Stimulated activated CD4-positive, alpha-beta T cell treated with anti-CD3 and anti-CD28 coated beads, Interleukin-4, amount 100 ng/mL, for 48 hours (primary cell): ENCODE measurements at places on chromosomes 7 and 10.
A peak's percentile ranks its signal among the peaks of the same experiment; 100 is the strongest.

DNA sequence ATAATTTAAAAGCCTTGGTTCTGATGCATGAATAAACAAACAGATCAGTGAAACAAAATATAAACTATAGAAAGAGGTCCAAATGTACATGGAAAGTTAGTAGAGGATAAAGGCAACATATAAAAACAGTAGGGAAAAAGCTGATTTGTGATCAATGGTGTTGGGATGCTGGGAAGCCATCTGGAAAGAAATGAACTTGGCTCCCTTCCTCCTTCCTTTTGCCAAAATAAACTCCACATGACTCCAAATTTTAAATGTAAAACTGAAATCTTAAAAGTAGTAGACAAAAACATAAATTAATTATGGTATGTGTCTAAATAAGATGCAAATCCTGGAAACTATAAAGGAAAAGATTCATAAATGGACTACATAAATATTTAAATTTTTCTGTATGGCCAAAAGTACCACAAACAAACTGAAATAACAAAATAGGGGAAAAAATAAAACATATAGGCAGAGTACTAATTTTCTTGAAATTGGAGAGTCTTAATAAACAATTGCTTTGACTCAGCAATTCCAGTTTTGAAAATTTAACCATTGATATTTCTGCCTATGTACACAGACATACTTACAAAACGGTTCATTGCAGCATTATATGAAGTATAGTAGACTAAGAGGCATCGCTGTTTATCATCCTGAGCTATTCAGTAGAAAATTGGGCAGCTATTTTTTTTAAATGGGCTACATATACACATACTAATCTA, 77.0 kb upstream of the TRIM24 start:
- DNase-seq, result no peak

DNA sequence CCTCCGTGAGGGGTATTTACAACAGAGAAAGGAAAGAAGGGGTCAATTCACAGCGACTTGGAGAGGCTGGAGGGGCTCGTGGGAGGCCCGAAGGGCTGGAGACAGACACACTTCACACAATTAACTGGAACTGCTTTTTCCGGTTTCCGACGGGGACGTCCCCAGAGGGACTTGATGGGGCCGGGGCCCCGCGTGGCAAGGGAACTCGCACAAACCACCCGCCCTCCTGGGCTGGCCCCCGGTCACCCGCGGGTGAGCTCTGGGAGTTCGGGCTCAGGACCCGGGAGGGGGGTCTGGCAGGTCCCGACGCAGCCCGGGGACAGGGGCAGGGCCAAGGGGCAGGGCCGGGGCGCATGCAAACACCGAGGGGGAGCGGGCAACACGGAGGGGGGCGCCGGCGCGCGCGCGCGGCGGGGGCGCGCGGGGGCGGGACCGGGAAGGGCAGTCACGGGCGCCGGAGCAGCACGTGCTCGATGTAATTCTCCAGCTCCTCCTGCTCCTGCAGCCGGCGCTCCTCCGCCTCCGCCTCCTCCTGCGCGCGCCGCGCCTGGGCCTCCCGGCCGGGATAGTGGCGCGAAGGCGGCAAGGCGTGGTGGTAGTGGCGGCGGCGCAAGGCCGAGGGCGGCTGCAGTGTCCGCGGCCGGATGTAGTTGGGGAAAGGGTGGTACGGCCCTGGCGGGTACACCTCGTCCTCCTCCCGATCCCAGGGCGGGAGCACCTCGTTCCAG, 2.7 kb downstream of the VGF start:
- DNase-seq, result no peak

DNA sequence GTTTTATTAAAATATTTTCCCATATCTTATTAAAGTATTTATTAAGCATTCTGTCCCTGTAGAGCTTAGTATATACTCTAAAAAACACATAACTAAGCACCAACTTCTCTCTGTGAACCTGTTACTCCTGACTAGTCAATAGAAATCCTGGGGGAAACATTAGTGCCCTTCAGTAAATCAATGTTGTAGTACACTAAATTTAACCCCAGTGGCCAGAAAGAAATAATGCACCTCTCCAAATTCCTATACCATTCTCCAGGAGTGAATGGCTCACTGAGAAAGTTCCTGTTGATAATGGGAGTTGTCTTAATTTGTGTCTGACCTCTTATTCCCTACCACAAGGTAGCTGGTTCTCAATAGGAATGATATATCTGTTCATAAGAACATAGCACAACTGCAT, 188.2 kb downstream of the SEMA3D start:
- no peak for DNase-seq

GRCh38 chr10:7264313-7264756, 146.5 kb downstream of the SFMBT2 start:
- no peak for DNase-seq

DNA sequence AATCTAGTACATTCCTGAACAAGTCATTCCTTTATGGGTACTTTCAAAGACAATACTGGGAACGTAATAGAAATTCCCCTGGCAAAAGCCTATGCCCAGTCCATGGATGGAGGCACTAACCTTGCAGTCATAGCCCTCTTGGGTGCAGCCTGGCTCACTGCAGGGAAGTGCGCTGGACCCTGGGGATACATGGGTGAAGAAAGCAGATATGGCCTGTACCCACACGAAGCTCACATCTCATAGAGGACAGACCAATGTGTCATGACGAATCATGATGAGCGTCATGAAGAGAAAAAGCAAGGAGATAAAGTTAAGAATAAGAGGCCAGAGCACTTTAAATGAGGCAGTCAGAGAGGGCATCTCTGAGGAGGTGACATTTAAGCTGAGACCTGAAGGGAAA, 11.8 kb downstream of the PRLHR start:
- DNase-seq, result no peak

DNA sequence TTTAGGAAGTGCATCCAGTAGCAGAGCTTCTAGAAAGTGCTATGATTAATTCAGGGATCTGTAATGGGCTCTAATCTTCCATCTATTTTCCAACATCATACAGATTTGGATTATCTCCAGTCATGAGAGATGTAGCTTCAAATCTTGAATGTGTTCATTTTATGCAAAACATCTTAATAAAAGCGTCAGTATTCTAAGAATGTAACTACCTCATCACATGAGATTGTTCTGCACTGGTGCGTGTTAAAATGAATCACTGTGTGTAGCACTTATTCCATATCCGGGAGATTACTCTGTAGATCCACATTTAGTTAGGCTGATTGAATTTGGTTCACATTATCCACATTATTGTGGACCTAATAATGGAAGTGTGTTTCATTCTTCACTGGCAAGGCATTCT, 344.9 kb upstream of the CHRM2 start:
- no peak for DNase-seq

DNA sequence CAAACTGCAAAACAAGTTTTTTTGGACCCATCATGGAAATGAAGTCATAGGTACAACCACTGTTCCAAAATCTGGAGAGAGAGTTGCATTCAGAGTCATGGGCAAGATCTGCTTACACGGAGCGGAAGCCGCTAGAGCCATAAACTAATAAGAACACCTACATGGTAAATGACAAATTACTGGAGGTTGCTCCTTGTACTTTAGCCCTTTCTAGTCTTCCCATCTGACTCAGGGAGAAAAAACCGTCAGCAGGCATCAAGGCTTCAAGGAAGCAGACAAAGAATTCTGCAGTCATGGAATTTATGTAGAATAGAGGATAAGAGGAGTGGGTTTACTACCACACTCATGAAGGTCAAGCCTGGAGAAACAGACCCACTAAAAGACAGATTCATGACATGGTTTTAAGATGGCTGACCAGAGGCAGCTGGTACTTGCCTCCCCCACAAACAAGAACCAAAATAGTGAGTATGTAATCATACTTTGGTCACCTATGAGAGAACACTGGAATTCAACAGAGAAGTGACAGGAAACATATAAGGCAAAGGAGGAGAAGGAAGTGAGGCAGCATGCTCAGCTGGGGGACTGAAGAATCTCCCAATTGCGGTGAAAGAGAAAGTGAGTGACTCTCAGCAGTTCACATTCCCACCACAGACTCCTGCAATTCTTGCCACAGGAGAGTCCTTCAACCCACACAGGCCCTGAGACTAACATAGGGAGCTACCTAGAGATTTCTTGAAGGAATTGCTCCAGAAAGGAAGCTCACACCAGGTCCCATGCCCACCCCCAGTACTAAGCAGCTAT, 42.4 kb upstream of the ASAH2 start:
- no peak for DNase-seq

GRCh38 chr10:74156919-74157289, 5.9 kb downstream of the ADK start:
- no peak for DNase-seq

- no peak for DNase-seq
These were observed at the start of gene RGR for GRCh38 chr10:84244651-84245270. TSS of gene RGR (plus strand) at chr10:84245053. CDS start at chr10:84245091, 38 bp downstream.

- DNase-seq, result no peak
These were observed 170.2 kb downstream of the AKR1D1 start for GRCh38 chr7:138246428-138246827.

GRCh38 chr7:69457595-69458504, 140.4 kb upstream of the AUTS2 start:
- no peak for DNase-seq

GRCh38 chr7:46756996-46757395, 824.9 kb downstream of the TNS3 start:
- DNase-seq, result no peak

DNA sequence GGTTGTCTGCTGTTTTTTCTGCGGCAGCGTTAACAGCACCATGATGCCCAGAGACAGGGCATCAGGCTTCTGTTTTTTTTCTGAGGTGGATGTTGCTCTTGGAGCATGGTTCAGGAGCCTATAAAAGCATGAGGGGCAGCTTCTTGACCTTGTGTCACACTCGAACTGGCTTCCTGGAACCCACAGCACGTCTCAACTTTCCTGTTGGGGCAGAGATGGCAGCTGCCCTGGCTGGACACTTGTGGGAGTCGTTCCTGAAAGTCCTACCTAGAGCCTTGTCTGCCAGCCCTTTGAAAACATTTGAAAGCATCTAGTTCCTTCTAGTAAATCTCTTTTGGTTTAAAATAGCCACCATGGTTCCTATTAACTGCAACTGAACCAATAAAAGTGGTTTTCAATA, 28.9 kb upstream of the PRKAG2 start:
- no peak for DNase-seq

DNA sequence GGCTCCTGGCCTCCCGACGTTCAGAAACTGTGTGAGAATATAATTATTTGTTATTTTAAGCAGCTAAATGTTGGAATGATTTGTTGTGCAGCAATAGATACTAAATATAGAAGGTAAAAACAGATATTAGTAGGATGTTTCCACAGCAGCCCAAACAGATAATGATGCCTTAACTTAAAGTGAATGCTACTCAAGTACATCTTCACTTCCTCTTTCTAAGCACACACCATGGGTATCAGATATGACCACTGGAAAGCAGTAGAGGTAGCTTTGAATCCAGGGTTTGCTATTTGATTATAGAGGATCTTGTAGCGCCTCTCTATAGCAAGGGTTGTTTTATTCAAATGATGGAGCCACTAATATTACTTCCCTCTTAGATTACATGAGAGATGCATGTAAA, 38.2 kb upstream of the BET1 start:
- DNase-seq, result no peak

- DNase-seq, result peak; percentile 38
These were observed 121.3 kb downstream of the MYL10 start for GRCh38 chr7:101507791-101508252.

DNA sequence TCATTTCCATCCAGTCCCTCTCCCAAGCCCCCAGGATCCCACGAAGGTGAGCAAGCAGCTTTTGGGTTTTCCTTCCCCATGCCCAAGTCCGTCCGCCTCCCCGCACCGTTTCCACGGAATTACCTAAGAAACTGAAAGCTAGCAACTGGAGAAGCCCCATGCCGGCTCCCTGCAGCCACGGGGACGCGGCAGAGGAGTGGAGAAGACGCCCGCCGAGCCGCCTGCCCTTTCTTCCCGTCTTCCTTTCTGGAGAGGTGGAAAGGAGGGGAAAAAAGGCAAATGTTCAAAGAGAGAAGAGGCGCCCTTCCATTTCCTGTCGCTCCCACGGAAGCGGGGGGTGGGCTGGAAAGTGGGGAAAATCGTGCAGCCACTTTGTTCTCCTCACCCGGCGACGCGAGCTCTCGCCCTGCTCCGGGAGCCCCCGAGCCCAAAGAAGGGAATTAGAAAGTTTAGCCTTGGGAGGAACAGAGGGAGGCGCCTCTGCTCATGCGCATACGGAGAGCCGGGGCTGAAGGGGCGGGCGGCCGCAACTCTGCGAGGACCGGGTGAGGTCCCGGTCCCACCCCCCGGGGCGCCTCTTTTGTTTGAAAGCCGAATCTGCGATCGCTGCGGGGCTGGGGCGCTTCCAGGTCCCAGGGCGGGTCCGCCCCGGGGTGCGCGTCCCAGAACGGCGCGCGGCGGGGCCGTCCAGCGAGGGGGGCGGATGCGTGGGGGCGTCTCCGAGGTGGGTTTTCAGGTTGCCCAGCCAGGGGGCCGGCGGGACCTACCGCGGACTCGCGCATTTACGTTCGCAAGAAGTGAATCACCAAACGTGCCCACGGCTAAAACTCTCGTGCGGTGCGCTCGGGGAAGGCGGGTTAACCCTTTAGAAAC, at the start of gene LAMB1:
LAMB1 (minus strand) TSS at position 436 of the 873 bp plus-strand sequence; CDS start at position 160, 276 bp downstream.
- DNase-seq, result no peak

DNA sequence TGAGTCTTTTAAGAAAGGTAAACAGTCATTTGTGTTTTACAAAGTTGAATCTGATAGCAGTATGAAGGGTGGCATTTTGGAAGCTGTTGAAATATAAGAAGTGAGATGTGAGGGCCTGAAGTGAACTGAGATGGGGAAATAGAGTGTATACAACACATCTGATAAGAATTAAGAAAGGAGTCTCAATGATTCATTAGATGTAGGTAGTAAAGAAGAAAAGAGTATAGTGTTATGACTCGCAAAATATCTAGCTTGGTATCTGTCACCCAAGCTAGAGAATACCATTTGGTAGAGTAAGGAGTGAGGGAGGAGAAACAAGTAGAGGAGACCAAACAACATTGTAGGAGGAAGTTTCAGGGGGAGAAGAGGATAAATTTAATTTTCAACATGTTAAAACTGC, 5.3 kb downstream of the PTPN12 start:
- DNase-seq, result no peak

DNA sequence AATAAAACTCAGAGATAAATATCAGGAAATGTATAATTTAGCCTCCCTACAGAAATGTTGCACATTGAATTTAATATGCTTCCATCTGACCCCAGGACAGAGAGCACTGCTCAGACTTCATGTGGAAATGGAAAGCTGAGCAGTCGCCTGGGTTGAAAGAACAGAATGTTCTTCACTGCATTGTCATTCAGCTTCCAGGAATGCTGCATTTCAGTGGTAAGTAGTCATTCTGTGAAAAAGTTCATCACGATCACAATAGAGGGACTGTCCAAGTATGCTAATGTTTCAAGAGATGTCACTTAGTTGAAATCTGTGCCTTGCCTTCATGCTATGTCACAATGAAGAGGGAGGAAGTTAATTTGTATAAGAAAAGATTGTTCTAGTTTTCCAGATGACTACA, 147.3 kb downstream of the NRCAM start:
- no peak for DNase-seq
